T-helper 9 cell (primary cell): ENCODE measurements at places on chromosomes 16 and 17.

DNA sequence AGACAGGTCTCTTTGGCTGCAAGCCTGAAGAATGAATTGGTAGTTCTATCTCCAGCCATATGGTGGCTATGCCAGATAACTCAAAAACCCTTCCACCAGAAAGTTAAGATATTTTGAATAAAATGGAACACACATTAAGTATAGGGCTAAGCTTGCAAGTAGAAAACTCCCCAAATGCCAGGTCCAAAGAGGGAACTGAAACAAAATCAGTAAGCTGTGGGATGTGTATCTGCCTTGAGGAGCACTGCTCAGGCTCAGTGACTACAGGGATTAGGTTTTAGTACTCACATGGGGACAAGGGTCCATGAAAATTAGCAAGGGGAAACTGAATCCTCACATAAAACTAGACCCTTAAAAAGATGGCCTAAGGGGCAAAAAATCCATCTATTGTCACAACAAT is 115.7 kb upstream of the PMFBP1 start:
- no peak for DNase-seq

DNA sequence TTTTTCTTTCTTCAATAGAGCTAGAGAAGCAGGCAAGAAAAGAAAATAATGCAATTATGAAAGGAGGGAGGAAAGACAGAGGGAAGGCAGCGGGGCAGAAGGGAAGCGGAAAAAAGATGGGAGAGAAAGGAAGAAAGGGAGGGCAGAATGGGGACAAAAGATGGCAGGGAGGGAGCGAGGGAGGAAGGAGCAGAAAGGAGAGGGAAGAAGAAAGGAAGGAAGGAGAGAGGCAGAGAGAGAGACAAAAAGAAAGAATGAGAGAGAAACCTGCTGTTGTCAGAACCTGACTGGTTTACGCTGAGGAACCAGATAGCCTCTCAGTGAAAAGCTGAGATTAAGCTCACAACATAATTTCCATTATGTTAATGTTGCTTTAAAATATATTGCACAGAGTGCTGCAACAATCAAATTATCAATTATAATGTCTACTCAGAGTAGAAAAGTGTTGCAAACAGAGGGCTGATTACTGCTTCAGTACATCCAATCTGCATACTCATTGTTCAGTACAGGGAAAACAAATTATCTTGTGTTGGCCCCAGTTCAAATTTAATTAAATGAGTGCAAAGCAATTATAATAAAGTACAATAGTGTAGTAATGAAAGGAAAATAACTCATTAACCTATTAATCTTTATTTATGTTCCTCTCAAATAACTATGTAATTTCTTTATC is 32.0 kb upstream of the TOX3 start:
- no peak for DNase-seq

- no peak for DNase-seq
Observed at GRCh38 chr17:59775786-59776350, 68.4 kb downstream of the VMP1 start.

- DNase-seq: no peak
Observed at GRCh38 chr17:20179041-20179440, 169.9 kb downstream of the SPECC1 start.

DNA sequence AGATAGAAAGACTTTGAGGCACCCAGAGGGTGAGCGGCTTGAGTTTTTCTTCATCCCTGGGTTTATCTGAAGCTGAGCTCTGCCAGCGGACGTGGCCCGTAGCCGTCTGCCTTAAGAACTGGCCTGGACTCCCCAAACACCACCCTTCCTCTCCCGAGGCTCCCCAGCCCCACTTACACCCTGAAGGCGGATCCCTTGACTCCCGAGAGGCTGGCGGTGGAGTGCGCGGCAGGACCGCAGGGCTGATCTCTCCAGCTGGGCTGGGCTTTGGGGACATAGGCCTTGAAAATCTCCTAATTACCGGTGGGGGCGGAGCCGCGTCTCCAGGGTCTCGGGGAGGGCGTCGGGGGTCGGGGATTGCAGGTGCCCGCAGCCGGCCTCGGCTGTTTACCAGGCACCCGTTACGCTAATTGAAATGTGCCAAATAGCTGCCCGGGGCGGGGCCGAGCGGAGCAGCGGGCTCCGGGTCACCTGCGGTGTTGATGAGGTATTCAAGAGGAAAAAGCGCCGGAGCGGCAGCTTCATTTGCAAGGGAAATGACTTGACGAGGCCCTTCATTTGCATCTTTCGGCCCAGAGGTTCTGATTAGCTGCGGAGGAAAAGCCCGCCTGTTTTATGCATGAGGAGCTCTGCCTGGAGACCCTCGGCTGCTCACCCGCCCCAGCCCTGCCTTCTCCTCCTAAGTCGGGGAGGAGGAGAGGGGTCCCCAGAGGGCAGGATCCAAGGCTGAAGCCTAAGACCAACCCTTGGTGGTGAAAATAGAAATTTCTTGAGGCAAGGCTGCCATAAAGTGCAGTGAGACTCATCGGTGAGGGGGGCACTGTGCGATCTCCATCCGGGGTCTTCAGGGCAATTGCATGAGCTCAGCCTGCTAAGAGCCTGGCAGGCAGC is 100.7 kb downstream of the MGAT5B start:
- peak; percentile 35 for DNase-seq
